Activated T-helper 1 cell treated with anti-CD3 and anti-CD28 coated beads, Interleukin-12 subunit alpha, Interleukin-12 subunit beta, Interleukin-2, Interleukin-4 antibody, amounts not matched to agents 30 ng/mL and 10 ng/mL and 1 ng/mL, durations not matched to agents 14 hours and 24 hours and 36 hours (primary cell): ENCODE measurements at places on chromosomes 7 and 10. TPM values are rescaled to one million over a fixed set of nuclear protein-coding genes. Genes with fewer than 3 reads are reported as not detected.

EIF3A gene
- total RNA-seq: 181 and 183 TPM in 2 replicates

DNA sequence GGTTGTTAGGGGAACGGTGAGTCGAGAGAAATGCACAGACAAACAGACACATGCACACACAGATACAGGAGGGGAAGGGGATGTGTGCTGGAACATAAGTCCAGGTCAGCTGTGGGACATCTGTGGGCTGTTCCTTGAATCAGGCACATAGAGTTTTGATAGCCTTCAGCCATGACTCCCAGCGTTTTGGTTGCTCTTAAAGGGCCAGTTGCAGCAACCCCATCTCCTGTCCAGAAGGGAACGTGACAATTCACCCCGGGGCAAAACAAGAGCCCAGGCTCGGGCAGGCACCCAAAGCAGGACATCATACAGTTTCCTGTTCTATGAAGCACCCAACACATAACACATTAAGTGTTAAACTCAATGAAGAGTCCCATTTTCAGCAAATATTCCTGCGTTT is 9.6 kb downstream of the INSYN2A start:
- no peaks in the 10 kb centered on the region for H3K27me3 ChIP-seq
- DNase-seq: no peak
- H3K4me1 ChIP-seq: no peaks in the 10 kb centered on the region
- no peak overlapping the region for H3K27ac ChIP-seq

DNA sequence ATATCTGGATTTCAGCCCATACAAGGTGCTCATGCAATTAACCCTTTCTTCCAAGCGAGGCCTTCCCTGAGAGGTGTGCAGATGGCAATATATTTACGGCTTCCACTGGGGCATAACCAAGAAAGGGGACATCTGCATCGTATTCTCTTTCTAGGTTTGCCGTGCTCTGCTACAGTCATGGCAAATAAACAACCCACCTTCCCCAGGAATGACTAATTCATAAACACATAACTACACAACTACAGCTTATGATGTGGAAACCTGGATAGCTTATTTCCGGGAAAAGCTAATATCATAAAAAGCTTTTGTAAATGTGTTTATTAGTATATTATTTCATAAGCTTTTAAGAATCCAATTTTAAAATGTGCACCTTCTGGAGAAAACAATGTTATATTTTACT is 120.0 kb downstream of the CAMK1D start:
- H3K4me1 ChIP-seq: peaks cover 6% of the 10 kb centered on the region
- peaks cover 11% of the 10 kb centered on the region for H3K27me3 ChIP-seq
- no peak for DNase-seq
- no peaks in the 10 kb centered on the region for H3K36me3 ChIP-seq

IGFBP1 gene
- not detected in 2 replicates for total RNA-seq

GRCh38 chr7:7650682-7651206 is 10.2 kb downstream of the UMAD1 start:
- no peak for DNase-seq
- H3K27me3 ChIP-seq: no peaks in the 10 kb centered on the region
- H3K4me1 ChIP-seq: peaks cover 26% of the 10 kb centered on the region
- no peak overlapping the region for H3K4me3 ChIP-seq
- peaks cover 2% of the 10 kb centered on the region for H3K36me3 ChIP-seq
- H3K27ac ChIP-seq: no peak overlapping the region

GRCh38 chr7:36357054-36357453 is 32.6 kb upstream of the ANLN start:
- no peaks in the 10 kb centered on the region for H3K4me1 ChIP-seq
- H3K27ac ChIP-seq: no peak overlapping the region
- H3K4me3 ChIP-seq: no peak overlapping the region
- no peaks in the 10 kb centered on the region for H3K36me3 ChIP-seq
- DNase-seq: no peak
